ENCODE measurements at places on chromosomes 3 and 15.

DNA sequence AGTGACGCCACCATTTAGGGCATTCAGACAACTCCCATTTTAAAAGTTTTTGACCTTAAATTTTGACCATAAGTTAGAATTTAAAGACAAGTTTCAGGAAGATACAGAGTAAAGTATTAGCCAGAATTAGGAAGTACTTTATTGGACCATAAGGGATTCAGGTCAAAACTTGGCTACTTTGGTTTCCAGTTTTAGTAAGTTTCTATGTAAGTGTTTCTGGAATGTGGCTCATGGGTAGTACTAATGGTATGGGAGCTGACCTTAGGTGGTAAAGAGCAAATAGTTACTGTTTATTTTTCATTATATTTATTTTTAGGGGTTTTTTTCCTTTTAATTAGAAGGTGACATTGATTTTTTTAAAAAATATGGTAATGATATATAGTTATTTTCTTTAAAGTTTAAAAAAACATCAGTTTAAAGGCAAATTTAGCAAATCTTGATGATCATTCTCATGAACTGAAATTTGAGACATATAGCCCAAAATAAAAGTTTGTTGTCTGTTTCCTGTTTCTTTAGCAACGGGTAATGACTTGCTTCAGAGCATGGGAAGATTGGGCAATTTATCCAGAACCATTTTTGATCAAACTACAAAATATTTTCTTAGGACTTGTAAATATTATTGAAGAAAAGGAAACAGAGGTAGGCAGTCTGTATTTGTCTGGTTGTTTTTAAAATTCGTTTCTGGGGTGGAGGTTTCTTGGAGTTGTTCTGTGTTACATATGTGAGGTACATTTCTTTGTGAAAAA, 34.3 kb downstream of the U2SURP start:
- DNase-seq: no peak

- DNase-seq: no peak
Observed at GRCh38 chr3:159854500-159855124, 134.0 kb upstream of the IL12A start.

DNA sequence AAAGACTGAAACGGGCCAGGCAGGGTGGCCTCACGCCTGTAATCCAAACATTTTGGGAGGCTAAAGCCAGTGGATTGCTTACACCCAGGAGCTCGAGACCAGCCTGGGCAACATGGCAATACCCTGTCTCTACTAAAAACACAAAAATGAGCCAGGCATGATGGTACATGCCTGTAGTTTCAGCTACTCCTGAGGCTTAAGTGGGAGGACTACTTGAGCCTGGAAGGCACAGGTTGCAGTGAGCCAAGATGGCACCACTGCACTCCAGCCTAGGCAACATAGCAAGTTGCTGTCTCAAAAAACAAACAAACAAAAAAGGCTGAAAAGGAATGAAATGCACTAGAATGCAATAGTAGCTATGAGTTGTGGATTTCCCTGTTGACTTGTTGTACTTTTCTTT, 94.7 kb downstream of the STAG1 start:
- DNase-seq: no peak

- DNase-seq: no peak
Observed at GRCh38 chr3:122168044-122168443, 15.4 kb upstream of the CASR start.

- no peak for DNase-seq
Observed at GRCh38 chr15:49058559-49058958, 12.3 kb upstream of the SECISBP2L start.

DNA sequence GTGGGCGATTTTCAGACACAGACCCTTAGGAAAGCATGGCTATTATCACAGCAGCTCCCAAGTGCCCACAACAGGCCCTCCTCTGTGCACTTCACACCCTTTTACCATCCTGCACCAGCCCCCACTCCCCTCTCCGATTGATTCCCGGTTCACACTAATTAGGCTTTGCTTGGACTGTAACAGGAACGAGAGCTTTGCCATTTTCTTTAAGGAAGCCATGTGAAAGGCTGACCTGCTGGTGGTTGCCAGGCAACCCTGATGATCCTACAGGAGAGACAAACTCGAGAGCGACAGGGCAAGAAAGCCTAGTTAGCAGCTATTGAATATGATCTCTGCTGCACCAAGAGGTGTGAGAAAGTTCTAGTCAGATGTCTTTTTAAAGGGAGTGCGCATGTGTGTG, 28.2 kb upstream of the DET1 start:
- no peak for DNase-seq

- peak; percentile 29 for DNase-seq
Observed at GRCh38 chr3:50316657-50317242, 5.8 kb downstream of the HYAL2 start.

DNA sequence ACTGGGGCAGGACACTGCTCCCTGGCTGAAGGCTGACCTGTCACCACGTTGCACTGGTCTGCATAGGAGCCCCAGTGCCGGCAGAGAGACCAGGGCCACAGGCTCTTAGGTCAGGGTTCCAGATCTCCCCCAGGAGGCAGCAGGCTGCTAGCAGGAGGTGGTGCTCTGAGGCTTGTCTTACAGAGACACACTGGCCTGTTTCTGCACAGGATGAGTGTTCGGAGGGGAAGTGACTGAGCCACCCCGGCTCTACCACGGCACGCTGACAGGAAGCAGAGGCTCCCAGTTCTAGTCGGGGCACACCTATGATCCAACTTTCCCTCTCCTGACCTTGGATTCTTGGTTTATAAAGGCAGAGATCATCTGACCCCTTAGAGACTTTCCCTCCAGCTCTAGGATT, 8.6 kb downstream of the FBXL22 start:
- DNase-seq: no peak

GRCh38 chr3:149959443-149959842, 11.3 kb downstream of the PFN2 start:
- DNase-seq: no peak

DNA sequence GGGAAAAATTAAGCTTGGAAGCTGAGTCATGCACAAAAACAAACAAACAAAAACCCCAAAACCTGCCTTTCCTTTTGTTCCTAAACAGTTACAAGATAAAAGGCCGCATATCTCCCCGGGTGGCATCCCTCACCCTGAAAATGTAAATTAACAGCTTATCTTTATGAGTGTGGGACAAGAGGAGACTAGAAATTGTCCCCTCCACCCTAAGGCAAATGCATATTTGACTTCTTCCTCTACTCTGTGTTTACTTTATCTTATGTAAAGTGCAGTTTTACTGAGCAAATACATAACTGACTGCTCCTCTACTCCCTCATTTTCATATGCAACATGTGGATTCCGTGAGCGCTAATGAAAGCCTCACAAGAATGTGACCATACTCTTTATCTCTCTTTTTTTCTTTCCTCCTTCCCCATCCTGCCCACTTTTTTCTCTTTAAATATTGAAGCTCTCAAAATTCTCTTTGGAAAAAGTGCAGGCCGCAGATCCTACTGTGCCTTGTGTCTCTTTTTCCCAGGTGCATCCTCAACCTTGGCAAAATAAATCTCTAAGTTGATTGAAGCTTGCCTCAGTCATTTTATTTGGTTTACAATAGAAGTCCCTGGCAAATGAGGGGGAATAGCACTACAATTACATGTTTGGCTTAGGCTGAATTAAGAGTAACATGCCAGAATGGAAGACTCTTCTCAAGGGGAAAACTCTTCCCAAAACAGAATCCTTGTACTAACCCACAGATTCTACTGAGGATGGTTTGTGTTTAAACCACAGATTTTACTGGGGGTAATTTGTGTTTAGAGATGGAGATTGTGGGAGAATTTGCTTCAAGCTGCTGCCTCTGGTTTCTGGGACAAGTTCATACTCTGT, 72.7 kb upstream of the WDR72 start:
- no peak for DNase-seq

DNA sequence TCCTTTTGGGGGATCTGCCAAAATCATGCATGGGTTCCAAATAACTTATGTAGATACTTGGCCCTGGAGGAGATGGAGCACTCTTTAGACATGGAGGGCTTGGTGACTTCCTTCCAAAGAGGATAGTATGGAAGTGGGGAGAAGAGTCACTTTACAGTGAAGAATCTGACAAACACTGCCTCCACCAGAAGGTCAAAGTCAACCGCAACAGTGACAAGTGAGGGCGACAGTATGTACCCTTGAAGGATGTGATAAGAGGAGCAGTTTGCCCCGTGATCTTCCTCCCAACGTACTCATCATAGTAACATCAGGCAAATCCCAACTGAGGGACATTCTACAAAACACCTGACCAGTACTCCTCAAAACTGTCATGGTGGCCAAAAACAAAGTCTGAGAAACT, 62.0 kb downstream of the LMCD1 start:
- no peak for DNase-seq

- no peak for DNase-seq
Observed at GRCh38 chr15:42131826-42132806, 24.3 kb downstream of the PLA2G4F start.

DNA sequence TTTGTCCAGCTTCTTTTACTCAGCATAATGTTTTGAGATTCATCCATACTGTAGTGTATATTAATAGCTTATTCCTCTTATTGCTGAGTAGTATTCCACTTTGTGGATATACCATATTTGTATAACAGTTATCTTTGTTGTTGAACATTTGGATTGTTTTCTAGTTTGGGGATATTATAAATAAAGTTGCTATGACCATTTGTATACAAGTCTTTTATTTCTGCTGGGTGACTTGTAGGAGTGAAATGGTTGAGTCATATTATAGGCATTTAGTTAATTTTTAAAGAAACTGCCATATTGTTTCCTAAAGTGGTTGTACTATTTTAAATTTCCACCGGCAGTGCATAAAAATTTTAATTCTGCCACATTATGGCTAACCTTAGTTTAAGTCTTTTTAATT, 53.4 kb downstream of the RPL39L start:
- no peak for DNase-seq

- no peak for DNase-seq
Observed at GRCh38 chr3:172397716-172398405, 50.4 kb downstream of the GHSR start.

DNA sequence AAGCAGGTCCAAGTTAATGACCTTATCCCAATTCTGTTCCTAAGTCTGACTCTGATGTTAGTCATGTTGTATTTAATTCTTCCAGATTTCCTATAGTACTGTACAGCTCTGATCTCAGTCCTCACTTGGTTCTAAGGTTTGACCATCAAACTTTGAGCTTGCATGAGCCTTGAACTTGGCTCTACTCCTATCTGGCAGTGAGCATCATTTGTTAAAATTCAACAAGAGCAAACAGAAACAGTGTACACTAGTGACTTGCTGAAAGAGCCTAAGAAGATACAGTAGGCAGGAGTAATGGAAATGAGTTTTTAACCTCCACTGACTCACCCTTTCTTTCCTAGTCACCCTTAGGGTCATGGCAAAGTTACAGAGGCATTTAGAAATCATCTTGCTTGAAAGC, 451.1 kb upstream of the TPRG1 start:
- DNase-seq: no peak

GRCh38 chr3:146914409-146914808, 309.3 kb upstream of the PLSCR5 start:
- DNase-seq: no peak

GRCh38 chr15:69200832-69201745, 40.7 kb downstream of the GLCE start:
- DNase-seq: no peak

GRCh38 chr3:47617086-47618010, 38.7 kb upstream of the CSPG5 start:
- no peak for DNase-seq

GRCh38 chr3:183178512-183178832, 15.9 kb upstream of the LAMP3 start:
- DNase-seq: no peak

GRCh38 chr3:11559816-11560633, 83.7 kb downstream of the VGLL4 start:
- no peak for DNase-seq

GRCh38 chr15:101447561-101448071, 41.9 kb downstream of the PCSK6 start:
- DNase-seq: no peak

- DNase-seq: peak; percentile 90
Observed at GRCh38 chr3:124142389-124142970, 150.6 kb upstream of the ROPN1 start.

DNA sequence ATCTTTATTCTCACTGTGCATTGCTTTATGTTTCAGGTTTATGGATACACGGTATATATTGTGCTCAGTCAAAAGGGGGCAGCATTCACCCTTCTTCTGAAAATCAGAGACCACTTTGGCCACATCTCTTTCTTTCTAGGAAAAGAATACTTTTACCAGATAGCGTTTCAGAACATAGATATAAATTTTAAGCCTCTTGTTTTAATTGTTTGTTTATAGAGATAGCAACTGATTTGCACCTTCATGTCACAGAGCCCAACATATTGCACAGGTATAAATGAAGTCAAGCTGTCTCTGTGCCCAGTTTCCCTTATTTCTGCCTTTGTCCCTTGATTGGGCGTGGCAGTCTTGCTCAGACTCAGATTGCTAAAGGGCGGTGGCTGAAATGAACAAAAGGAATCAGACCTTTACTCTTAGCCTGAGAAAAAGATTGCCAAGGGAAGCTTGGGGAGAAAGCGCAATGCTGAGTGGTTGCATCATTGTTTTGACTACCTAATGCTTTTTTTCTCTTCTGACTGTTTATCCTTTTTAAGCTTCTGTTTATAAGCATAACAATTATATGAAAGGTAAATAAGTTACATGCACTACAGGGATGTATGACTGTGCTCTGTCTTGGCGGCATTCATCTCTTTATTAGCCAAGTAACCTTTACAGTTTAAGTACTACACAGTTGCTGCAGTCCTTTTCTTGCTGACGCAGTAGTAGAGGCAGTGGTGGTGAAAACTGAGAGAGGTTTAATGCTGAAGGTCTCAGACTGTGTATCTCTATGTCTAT, 70.8 kb upstream of the ZBTB20 start:
- no peak for DNase-seq
